ENCODE measurements at places on chromosomes 16 and 17.

DNA sequence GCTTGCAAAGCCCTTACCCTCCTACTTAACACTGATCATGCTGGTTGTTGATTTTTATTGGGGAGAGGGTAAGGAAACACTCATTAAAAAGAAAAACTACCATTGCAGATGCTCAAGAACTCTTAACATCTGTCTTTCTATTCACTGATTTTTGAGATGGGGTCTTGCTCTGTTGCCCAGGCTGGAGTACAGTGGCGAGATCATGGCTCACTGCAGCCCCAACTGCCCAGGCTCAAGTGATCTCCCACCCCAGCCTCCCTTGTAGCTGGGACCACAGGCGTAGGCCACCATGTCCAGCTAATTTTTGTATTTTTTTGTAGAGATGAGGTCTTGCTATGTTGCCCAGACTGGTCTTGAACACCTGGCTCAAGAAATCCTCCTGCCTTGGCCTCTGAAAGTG, 14.5 kb downstream of the EMC8 start:
- DNase-seq, result no peak

DNA sequence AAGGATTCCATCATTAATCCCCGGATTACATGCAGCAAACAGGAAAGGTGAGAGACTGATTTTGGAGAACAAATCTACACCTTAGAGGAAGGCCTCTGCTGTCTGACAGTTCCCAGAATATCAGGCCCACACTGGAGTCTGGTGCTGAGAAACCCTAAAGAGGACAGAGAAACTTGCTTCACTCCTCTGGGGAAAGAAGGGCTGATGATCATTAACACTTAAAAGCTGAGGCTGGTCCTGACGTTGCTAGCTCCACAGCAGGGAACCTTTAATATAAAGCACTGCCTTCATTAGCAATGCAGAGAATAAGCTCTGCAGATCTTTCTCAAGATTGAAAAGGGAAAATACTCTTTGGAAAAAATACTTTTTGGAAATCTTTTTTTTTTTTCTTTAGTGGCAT, 1472.4 kb upstream of the GOT2 start:
- no peak for DNase-seq

GRCh38 chr17:56593086-56593645, 333 bp upstream of the NOG start:
- no peak for DNase-seq

DNA sequence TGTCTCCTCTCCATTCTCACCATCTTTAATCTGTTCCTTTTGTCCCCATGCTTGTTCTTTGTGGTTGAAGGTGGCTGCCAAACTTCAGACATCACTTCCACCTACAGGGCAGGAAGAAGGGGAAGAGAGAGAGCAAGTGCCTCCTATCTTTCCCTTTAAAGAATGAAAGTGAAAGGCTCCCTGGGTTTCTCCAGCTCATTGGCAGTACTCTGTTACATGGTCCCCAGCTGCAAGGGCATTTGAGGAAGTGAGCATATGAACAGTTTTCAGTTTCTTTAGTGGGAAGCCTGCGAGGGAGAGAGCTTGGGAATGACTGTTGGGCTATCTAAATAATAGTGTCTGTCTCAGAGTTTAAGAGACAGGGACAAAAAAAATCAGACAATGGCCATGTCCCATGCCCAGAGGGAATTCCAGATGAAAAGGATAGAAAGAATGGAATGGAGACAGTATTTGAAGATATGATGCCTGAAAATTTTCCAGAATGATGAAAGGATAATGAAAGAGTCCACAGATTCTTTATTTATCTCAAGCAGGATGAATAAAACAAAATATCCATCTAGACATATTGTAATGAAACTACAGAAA, 159.9 kb downstream of the LGALS9B start:
- no peak for DNase-seq

DNA sequence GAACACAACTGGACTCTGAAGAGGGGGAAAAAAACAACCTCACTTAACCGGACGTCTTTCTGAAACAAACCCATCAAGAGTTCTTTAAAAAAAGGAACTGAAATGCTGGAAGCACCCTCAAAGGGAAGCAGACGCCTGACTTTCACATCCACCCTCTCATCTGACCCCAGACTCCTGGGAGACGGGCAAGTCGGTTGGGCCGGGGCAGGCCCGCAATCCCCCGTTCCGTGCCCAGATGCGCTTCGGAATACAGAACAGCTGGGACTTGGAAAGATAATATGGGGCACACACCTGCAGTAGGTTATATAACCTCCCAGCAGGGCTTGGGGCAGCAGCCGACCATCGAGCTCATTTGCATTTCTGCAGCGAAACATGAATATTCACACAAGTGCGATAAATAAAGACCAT, 3.7 kb downstream of the ARHGAP27 start:
- no peak for DNase-seq

DNA sequence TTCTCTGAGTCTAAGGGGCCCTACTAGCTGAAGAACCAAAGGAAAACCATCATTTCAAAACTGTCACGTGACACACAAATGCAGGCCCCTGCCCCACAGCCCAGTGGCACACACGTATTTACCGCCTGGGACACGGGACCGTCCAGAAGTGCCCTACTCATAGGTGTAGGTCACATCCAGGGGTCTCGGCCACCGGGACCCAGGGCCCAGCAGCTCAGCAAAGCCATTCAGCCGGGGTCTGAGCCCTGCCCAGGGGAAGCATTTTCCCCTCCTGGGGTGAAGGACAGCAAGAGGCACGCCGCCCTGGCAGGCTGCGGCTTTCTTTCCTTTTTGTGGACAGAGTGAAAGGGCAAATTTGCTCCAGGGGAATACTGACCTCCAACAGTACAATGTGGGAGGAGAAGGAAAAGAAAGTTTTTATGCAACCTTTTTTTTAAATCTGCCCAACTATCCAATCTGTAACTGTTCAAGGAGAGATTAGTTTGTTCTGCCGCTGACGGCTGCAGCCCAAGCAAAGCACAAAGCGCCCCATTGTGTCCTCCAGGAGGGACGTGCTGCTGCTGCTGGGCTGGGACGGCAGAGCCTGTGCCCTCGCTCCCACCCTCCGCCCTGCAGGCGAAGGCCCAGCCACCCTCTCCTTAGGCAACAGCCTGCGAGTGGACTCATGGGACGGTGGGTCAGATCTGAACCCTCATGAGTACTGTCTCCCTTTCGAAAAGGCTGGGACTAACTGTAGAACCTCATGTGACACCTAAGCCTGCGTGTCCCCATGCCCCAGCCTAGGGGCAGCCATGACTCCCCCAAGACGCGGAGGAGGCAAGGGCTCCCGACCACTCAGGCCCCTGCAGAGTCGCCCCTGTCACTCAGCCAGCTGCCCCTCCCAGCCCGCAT, 21.3 kb downstream of the SLC7A5 start:
- DNase-seq, result no peak

DNA sequence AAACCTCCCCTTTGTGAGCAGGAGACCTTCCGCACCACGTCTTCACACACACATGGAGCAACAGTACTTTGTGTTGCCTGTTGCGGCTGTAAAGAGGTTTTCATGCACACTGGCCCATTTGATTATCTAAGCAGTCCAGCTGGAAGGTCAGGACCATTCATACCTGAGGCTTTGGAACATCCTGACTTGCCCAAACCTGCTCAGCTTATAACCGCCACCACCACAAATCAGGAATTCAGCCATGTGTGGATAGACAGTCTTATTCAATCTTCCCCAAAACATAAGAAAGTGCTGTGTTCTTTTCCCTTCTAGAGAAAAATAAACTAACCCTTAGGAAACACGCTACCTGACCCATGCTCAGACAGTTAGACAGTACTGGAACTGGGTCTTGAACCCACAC, 81.6 kb upstream of the XYLT1 start:
- DNase-seq, result no peak

GRCh38 chr16:20838240-20838639, 31.9 kb downstream of the REXO5 start:
- no peak for DNase-seq

GRCh38 chr17:40026816-40027613, 11.8 kb downstream of the CSF3 start:
- peak; percentile 48 for DNase-seq

- DNase-seq, result no peak
Observed at GRCh38 chr17:14818469-14818868, 446.7 kb downstream of the PMP22 start.

DNA sequence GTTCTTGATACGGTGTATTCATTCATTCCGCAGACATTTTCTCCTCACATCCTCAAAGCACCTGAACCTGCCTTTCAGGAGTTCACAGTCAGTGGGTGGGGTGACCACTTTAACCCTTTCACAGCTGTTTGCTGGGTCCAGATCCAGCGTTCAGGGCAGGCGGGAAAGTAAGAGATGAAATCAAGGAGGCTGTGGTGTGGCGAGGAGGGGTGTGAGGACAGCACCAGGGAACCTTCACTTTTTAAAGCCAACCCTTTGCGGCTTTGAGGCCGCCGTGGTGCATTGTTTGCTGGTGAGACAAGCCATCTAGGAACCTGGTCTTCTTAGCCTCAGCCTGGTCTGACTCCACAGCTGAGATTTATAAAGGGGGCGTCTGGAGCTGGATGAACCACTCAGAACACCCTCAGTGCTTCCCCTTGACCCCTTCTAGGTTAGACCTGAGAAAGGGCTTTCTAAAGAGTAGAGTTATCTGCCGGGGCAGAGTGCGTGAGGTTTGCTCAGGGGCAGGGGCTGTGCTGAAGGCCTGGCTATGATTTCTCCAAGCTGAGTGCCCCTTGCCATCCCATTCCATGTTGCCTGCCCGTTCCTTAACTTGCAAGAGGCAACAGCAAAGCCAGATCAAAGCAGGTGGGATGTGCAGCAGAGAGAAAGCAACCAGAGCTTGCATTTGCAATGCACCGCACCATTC, 933 bp downstream of the CCR7 start:
- no peak for DNase-seq

- DNase-seq, result no peak
Observed at GRCh38 chr16:68590201-68590994, 51.3 kb downstream of the ZFP90 start.

- no peak for DNase-seq
Observed at GRCh38 chr17:33138627-33139026, 147.0 kb downstream of the SPACA3 start.

DNA sequence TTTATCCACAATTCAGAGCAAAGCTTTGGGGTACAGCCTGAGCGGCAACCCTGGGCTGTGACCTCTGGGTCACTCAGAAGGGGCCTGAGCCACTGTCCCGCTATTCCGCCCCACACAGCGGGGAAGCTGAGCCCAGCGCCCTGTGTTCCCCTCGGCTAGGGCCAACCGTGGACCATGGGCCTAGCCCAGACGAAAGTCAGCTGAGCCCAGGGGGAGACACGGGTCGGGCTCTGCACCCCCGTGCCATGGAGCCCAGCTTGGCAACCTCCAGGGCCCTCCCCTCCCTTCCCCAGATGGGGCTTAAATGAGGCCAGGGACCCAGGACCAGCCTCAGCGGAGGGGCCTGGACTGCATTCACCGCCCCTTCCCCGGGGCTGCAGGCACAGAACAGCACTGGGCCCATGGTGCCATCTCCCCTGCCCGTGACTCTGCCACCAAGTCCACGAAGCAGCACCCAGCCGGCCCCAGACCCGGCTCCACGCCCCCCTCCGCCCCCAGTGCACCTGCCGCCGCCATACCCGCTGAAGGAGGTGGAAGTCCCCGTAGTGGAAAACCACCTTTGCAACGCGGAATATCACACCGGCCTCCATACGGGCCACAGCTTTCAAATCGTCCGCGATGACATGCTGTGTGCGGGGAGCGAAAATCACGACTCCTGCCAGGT, 1.8 kb downstream of the TPSD1 start:
- DNase-seq, result no peak

DNA sequence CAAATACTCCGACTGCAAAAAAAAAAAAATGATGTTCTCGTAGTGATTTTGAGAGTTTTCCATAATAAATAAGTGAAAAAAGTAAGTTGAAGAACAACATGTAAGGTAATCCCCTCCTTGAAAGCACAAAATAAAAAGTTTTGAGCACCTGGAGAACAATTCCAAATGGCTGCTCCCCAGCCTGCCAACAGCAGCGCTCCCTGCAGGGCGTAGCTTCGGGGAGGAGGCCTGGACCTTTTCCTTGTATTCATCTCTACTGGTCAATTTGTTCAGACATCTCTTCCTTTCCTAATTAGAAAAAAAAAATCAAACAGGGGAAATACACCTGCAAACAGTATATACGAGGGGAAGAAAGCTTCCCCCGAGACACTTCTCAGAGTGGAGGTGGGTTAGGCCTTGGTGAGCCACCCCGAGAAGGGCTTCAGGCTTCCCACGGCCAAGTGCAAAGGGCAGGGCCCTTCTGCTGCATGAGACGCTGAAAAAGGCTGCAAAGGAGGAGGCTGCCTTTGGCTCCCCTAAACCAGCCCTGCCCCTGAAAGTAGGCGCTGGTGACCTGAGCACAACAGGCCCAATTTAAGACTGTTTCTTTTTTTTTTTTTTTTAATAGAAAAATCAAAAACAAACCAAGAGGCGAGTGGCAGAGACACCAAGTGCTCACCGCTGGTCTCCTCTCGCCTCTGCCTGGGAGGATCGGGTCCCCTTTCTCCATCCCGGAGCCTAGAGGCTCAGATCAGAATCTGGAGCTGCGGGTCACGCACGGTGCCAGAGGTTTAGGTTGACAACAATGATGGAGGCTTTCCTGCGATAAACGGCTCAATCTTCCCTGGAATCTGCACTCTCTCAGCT, 193.1 kb upstream of the FOXF1 start:
- no peak for DNase-seq

DNA sequence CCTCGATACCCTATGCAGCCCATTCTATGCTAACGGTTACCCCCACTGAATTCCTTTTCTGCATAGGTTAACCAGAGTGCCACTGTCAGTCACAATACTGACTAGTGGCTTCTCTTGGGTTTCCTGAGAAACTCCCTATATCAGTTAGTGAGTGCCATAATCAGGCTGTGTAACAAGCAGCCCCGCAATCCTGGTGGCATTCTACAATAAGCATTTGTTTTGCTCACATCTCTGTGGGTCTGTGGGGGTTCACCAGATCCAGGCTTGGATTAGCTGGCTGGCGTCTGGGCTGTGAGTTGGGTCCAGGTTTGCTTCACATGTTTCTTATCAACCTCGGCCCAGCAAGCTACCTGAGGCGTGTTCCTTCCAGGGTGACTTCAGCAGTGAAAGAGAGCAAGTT, 42.4 kb downstream of the TMEM235 start:
- no peak for DNase-seq

Data from Jurkat, Clone E6-1 (cell line).